ENCODE measurements at places on chromosomes 12 and 14. TPM values are rescaled to one million over a fixed set of nuclear protein-coding genes. Genes with fewer than 3 reads are reported as not detected.

- H3K4me1 ChIP-seq = peaks cover 34% of the 10 kb centered on the region
- no peak overlapping the region for H3K4me3 ChIP-seq
- no peak for DNase-seq
- H3K27ac ChIP-seq = no peak overlapping the region
Observed at GRCh38 chr12:116266168-116266601, 11.3 kb downstream of the MED13L start.

- DNase-seq = no peak
- no peaks in the 10 kb centered on the region for H3K36me3 ChIP-seq
- no peak overlapping the region for H3K4me3 ChIP-seq
- no peak overlapping the region for H3K27ac ChIP-seq
- no peaks in the 10 kb centered on the region for H3K27me3 ChIP-seq
Observed at GRCh38 chr12:130118181-130118580, 44.1 kb upstream of the FZD10 start.

- H3K36me3 ChIP-seq = no peaks in the 10 kb centered on the region
- no peaks in the 10 kb centered on the region for H3K27me3 ChIP-seq
- no peak overlapping the region for H3K4me3 ChIP-seq
Observed at GRCh38 chr12:18861287-18861858, 123.5 kb downstream of the CAPZA3 start.

GRCh38 chr12:52004042-52004648 lies 2.6 kb upstream of the TAMALIN start:
- no peak overlapping the region for H3K27ac ChIP-seq
- peaks cover 9% of the 10 kb centered on the region for H3K36me3 ChIP-seq
- H3K4me1 ChIP-seq = peaks cover 28% of the 10 kb centered on the region
- H3K4me3 ChIP-seq = no peak overlapping the region
- no peak for DNase-seq

The PRPF39 gene
- 77.9 TPM for total RNA-seq

- DNase-seq = no peak
- H3K27ac ChIP-seq = no peak overlapping the region
- H3K27me3 ChIP-seq = no peaks in the 10 kb centered on the region
- H3K4me3 ChIP-seq = no peak overlapping the region
Observed at GRCh38 chr14:99497894-99498293, 16.7 kb downstream of the CCNK start.

DNA sequence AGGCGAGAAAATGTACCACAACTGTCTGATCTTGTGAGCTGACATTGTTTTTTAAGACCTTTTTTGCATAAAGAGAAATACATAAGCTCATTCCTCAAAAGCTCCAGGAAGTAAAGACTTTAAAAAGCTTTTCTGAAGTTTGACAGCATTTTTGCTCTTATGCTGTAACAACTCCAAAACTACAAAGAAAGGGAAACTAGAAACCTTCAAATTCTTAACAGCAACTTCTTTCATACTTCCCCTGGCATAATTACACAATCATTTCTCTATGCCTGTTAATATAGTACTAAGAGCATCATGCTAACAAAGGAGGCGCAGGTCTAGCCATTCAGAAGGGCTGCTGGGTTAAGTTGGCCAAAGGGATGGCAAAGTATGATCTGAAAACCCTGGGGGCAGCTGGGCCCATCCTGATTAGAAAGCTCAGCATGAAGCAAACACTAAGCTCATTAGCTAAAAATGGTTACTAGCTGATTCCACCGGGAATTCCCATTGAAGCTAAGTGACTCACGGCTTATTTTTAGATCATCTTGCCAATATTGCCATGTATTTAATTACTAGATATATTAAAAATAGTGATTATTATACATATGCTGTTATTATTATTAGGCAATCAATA lies 26.1 kb upstream of the ANP32D start:
- peaks cover 10% of the 10 kb centered on the region for H3K4me1 ChIP-seq
- H3K36me3 ChIP-seq = no peaks in the 10 kb centered on the region
- no peak for DNase-seq

- no peak overlapping the region for H3K27ac ChIP-seq
- DNase-seq = no peak
- no peaks in the 10 kb centered on the region for H3K36me3 ChIP-seq
- peaks cover 39% of the 10 kb centered on the region for H3K4me1 ChIP-seq
Observed at GRCh38 chr12:6772726-6773589, 638 bp downstream of the LAG3 start.
